ENCODE measurements at places on chromosomes 3 and 15.

DNA sequence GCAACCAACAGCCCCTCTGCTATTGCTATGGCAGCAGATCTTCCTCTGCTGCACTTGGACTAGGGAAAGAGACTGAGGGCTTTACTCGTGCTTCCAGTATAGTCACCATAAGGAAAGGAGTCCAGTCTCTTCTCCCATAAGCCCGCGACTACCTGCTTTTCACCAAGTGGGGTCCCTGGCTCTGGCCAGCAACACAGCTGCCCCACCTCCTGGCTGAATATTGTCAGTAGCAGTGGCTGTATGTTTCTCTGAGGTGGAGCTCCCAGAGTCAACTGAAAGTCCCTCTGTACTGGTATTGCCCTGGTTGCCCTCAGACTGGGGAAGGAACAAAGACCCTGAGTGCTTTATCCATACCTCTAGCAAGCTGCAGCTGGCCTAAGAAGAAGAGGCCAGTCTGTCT, 719.6 kb downstream of the SQOR start:
- DNase-seq = no peak

DNA sequence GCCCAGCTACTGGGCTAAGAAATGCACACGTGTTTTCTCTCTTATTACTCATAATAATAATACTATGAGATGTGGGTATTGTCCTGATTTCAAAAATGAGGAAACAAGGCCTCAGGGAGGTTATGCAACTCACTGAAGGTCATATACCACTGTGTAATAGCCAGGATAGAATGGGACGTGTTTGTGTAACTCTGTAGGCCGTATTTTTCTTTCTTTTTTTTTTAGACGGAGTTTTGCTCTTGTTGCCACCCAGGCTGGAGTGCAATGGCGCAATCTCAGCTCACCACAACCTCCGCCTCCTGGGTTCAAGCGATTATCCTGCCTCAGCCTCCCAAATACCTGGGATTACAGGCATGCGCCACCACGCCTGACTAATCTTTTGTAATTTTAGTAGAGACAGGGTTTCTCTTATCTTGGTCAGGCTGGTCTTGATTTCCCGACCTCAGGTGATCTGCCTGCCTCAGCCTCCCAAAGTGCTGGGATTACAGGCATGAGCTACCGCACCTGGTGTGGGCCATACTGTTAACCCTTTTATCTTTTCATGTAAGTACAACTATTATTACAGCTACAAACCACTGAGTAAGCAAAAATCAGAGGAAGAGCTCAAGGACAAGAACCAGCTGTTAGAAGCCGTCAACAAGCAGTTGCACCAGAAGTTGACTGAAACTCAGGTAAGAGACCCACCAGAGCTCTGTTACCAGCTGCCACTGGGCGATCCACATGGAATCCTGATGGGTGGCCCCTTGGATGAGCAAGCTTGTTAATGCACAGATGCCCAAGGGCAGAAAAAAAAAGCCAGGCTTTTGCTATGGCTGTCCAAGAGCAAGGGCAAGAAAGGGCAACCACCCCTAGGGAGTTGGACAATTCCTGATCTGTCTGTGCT, 6.7 kb downstream of the KNSTRN start:
- no peak for DNase-seq

DNA sequence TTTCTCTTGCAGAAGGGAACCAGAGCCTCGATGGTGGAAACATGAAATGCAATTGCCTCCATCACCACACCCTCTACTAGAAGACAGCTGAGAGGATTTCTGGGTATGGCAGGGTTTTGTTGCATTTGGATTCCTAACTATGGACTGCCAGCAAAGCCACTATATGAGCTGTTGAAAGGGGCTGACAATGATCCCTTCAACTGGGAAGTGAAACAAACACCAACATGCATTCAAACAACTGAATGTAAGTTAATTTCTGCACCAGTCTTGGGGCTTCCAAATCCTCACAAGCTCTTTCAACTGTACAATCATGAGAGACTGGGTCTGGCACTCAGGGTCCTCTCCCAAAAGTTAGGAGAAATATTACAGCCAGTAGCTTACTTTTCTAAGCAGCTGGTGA, 116.7 kb upstream of the PLCL2 start:
- no peak for DNase-seq

DNA sequence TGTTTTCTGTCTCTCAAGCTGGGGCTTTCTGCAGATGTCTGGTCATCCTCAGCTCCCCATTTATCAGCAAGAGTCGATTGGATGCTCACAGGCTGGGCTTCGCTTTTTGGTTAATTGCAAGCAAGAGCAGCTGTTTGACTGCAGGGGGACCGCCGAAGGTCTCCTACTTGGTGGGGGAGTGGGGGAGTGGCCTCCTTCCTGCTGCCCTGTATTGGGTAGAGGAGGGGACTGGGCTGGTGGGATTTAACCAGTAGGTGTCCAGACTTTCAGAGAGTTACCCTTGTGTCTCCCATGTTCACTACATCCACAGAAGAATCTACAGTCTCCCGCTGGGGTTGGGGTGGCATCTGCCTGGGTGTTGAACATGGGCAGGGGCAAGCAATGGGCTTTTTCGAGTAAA, 78.7 kb downstream of the PLXNA1 start:
- DNase-seq = no peak

DNA sequence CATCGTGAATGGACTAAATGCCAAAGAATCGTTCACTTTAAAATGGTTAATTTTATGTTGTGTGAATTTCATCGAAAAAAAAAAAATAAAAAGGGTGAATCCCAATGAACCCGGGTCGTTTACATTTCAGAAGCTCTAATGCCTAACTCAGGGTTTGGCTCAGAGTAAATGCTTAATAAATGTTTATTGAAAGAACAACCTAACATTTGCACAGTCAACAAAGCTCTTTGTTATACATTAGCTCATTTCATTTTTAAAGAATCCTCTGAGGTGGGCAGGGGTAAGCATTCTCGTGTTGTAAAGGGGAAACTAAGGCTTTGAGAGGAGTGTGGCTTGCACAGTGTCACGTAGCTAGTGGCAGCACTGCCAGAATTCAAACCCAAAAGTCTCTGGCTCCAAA, 109.5 kb downstream of the RPLP1 start:
- DNase-seq = no peak

DNA sequence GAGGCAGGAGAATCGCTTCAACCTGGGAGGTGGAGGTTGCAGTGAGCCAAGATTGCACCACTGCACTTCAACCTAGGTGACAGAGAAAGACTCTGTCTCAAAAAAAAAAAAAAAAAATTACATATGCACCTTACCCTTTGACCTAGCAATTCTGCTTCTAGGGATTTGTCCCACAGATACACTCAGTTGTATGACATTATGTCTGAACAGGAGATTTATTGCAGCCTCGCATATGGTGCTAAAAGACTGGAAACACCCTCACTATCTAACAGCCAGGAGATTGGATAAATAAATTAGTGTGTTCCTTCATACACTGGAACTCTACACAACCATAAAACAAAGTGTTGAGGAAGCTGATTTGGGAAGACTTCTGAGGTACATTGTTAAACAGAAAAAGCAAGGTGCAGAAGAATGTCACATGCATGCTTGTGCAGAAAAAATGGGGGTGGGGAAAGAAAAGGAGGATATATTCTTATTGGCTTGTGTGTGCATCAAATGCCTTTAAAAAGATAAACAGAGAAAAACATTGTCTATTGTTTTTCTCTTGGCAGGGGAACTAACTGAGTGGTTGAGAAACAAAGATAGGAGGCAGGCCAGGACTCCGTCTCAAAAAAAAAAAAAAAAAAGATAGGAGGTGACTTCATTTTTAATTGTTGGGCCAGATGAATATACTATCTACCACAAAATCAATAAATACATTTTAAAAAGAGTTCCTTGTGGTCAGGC, 30.9 kb downstream of the PPCDC start:
- DNase-seq = no peak

- DNase-seq = no peak
These were observed 44.6 kb downstream of the ZBTB38 start for GRCh38 chr3:141412936-141413354.

DNA sequence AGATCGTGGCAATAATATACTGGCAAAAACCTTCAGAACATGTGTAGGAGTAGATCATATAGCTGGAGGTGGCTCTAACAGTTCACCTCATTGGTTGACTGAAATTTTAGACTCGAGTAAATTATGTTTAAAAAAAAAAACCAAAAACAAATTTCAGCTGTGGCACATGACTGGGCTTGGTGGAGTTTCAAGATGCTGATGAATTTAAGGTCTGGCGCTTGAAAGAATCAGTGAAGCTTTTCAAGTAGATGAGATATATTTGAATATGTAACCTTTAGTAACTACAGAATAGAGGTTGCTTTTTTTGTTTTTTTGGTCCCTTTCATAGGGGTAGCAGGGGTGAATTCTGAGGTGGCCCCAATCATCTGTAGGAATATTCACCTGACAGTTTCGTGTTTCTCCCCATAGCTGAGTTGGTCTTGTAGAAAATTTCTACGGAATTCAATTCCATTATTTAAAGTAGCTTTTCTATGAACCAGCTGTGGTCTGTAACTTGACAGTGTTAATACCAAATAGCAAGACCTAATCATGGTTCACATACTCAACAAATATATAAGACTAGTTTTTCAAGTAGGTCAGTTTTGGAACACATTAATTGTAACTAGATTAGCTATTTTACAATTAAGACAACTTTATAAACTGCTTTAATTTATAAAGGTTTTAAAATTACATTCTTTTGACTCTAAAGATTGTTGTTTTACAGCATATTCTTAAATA, 65.6 kb downstream of the MAP4 start:
- no peak for DNase-seq

DNA sequence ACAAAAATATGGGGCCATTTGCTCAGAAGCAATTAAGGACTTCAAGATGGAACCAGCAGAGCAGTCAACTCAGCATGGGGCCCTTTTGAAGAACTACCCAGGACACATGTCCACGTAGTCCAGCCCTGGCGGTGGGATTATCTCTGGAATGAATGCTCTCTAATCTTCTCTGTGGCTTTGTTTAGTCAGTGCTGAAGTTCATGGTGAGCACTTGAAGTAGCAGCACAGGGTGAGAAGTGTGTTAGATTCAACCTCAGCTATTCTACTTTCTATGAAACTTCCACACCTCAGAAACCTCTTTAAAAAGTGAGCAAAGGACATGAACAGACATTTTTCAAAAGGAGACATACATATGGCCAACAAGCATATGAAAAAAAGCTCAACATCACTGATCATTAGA, 74.4 kb downstream of the THRB start:
- DNase-seq = no peak

GRCh38 chr3:2847062-2847841, 262.9 kb downstream of the IL5RA start:
- DNase-seq = no peak

DNA sequence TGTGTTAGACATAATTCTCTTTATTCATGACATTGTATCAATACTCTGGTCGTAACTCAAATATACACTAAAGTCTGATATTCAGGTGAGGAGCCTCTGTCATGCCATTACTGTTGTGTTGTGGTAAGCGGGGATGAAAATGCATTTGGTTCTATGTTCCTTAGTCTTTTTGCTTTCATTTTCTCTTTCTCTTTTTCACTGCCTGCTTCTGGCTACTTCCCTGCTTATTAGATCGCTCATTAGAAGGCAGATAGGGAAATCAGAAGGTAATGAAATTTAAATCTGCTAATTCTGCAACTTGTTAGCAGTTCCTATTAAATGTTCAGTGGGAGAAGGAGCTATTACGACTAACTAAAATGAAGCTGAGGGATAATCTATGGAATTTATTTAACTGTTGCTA, 345.0 kb downstream of the GRM7 start:
- DNase-seq = no peak

DNA sequence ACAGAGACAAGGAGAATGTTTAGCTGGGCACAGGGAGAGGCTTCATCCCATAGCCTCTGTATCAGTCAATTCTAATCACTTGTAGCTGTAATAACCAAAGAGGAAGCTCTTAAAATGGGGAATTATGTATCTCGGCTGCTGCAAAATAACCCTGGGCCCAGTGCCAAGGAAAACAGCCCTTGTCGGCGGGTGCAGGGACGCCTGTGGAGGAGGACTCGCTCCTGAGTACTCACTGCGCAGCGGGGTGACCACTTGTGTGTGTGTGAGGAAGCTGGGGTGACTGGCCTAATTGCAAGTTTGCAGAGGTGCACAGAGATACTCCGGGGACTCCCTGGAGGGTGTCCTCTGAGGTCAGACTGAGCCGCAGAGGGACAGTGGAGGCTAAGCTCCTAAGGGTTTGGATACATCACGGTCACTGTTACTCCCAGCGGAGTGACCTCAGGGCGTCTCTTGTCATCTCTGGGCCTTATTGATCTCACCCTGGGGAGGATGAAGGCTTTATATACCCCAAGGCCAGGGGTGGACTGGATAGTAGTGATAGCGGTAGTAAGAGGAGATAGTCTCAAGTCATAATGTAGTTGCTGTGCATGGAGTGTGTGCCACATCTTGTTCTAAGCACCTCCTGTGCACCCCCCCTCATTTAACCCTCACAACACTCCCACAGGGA, 37.2 kb downstream of the SLC6A6 start:
- no peak for DNase-seq

DNA sequence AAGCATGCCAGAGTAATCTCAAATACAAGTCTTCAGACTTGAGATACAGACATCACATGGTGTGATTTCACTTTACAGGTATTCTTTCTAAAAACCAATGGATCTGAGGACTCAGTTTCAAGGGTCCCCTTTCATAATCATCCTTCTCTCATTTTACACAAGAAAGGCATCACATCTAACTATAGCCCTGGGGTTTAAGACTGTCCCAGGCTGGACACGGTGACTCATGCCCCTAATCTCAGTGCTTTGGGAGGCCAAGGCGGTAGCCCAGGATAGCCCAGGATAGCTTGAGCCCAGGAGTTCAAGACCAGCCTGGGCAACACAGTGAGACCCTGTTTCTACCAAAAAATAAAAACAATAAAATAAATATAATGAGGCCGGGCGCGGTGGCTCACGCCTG, 36.4 kb downstream of the UBP1 start:
- no peak for DNase-seq

DNA sequence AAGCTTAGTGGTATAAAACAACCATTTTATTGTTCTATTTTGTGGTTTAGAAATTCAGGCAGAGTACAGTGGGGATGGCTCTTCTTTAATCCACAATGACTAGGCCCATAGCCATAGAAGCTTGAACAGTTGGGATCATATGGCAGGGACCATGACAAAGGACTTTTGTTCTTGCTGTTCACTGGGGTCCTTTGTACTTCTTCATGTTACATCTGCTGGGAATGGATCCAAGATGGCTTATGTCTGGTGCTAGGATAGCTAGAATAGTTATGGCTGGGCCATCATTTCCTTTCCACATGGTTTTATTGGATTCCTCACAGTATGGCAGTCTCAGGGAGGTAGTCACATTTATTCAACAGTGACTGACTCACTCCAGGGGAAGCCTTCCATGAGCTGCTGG, 427.9 kb upstream of the AGTR1 start:
- DNase-seq = no peak

- no peak for DNase-seq
These were observed 34.5 kb upstream of the RPN1 start for GRCh38 chr3:128684986-128685726.

DNA sequence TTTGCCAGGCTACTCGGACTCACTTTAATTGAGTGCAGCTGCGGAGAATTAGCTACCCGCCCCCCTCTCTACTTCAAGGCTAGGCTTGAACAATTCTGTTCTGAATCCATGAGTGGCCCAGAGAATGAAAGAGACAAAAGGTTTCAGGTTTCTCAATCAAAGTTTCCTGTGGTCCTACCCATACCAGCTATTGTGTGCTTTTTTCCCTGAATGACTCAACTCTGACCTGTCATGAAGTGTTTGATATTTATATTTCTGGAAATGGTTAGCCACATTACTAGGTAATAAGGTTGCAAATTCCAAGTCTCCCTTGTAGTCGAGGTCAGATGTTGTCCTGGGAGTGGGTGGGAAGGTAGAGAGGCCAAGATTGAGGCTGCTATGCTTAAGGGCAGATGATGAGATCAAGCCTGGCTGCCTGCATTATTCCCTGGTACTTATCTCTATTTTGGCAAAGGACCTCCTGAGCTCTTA, 392.7 kb upstream of the TBL1XR1 start:
- no peak for DNase-seq
